ENCODE measurements at places on chromosomes 3 and 15.
A peak's percentile ranks its signal among the peaks of the same experiment; 100 is the strongest.

- no peaks in the 10 kb centered on the region for H3K36me3 ChIP-seq
- H3K27me3 ChIP-seq: no peaks in the 10 kb centered on the region
- DNase-seq: no peak
- H3K4me1 ChIP-seq: no peaks in the 10 kb centered on the region
- no peak overlapping the region for H3K4me3 ChIP-seq
Observed at GRCh38 chr15:91208371-91208770, 108.3 kb downstream of the SV2B start.

GRCh38 chr15:73922186-73923151 lies 3.8 kb upstream of the LOXL1 start:
- no peaks in the 10 kb centered on the region for H3K36me3 ChIP-seq
- H3K27ac ChIP-seq: no peak overlapping the region
- no peak for DNase-seq
- peaks cover 69% of the 10 kb centered on the region for H3K4me1 ChIP-seq
- H3K27me3 ChIP-seq: peaks cover 5% of the 10 kb centered on the region

DNA sequence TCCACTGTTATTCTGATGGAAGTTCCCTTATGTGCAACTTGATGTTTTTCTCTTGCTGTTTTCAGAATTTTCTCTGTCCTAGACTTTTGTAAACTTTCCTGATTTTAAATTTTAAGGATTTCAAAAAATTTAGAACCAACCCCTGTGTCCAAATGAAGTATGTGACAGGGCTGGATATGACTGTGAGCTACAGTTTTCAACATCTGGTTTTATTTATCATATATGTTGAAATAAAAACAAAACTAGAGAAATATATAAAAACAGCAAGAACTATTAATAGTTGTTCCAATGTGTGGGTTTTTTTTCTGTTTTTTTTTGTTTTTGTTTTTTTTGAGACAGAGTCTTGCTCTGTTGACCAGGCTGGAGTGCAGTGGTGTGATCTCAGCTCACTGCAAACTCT lies 47.4 kb upstream of the PSMD6 start:
- no peaks in the 10 kb centered on the region for H3K27me3 ChIP-seq
- no peaks in the 10 kb centered on the region for H3K4me1 ChIP-seq
- no peak overlapping the region for H3K4me3 ChIP-seq
- H3K27ac ChIP-seq: no peak overlapping the region

DNA sequence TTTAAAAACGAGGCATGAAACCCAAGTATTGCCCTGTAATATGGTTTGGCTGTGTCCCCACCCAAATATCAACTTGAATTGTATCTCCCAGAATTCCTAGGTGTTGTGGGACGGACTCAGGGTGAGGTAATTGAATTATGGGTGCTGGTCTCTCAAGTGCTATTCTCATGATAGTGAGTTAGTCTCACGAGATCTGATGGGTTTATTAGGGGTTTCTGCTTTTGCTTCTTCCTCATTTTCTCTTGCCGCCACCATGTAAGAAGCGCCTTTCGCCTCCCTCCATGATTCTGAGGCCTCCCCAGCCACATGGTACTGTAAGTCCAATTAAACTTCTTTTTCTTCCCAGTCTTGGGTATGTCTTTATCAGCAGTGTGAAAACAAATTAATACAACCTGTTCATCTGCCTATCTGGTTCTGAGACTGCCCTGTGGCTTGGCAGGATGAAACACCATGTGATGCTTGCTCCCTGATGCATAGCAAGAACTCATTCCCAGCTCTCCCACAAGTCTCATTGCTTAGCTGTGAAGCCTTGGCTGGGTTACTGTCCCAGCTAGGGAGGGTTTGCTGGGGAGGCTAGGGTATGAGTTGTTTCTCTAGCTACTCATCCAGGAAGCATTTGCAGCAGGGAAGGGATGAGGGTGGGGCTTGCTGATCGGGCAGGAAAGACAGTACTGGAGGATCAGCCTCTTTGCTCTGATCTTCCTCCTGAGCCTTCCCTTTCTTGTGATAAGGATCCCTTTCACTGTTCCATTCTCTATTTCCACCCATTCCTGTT lies 3.7 kb upstream of the SQOR start:
- peaks cover 20% of the 10 kb centered on the region for H3K4me1 ChIP-seq
- peak overlapping the region; percentile 71 for H3K27ac ChIP-seq
- no peaks in the 10 kb centered on the region for H3K36me3 ChIP-seq
- no peaks in the 10 kb centered on the region for H3K27me3 ChIP-seq

- no peaks in the 10 kb centered on the region for H3K27me3 ChIP-seq
- H3K27ac ChIP-seq: no peak overlapping the region
- H3K4me1 ChIP-seq: no peaks in the 10 kb centered on the region
- DNase-seq: no peak
- H3K36me3 ChIP-seq: no peaks in the 10 kb centered on the region
Observed at GRCh38 chr15:88267720-88268119, 11.2 kb upstream of the NTRK3 start.

GRCh38 chr3:23953523-23953922 lies 8.4 kb downstream of the NR1D2 start:
- H3K4me3 ChIP-seq: no peak overlapping the region
- H3K36me3 ChIP-seq: no peaks in the 10 kb centered on the region
- H3K27me3 ChIP-seq: no peaks in the 10 kb centered on the region
- H3K27ac ChIP-seq: no peak overlapping the region

DNA sequence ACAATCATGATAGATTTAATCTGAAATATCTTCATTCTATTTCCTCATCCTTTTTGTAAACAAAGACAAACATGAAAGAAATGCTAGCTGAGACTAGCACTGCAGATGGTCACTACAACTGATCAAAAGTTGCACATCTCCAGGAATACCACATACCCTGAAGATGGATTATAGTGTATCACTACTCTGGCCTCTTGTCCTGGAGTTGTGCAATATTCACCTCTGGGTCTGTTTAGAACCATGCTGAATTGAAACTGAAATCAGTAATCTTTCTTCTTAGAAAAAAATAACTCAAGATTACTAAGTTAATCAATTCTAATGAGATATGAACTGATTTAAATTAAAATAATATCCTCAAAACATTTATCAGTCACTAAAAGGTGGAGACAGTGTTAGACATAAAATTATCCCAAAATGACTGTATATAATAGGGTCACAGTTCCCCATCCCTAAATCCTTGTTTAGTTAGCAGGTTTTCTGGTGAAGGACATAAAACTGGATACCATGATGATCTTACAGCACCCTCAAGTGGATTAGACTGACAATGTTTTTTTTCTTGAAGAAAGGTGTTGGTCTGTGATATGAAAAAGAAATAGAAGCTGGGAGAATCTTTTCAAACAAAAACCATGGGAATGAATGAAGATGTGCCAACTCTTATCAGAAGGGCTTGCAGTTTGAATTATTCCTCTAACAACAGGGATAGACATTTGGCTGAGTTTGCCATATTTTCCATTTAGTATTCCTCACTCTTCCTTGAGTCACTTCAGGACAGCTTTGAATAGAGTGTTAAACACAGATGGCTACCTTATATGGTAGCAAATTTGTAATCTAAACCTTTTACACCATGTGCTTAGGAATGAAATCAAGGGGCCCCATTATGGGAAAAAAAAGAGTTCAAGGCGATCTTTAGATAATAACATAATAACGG lies 7.1 kb upstream of the TTC14 start:
- no peak overlapping the region for H3K4me3 ChIP-seq
- H3K27ac ChIP-seq: no peak overlapping the region

DNA sequence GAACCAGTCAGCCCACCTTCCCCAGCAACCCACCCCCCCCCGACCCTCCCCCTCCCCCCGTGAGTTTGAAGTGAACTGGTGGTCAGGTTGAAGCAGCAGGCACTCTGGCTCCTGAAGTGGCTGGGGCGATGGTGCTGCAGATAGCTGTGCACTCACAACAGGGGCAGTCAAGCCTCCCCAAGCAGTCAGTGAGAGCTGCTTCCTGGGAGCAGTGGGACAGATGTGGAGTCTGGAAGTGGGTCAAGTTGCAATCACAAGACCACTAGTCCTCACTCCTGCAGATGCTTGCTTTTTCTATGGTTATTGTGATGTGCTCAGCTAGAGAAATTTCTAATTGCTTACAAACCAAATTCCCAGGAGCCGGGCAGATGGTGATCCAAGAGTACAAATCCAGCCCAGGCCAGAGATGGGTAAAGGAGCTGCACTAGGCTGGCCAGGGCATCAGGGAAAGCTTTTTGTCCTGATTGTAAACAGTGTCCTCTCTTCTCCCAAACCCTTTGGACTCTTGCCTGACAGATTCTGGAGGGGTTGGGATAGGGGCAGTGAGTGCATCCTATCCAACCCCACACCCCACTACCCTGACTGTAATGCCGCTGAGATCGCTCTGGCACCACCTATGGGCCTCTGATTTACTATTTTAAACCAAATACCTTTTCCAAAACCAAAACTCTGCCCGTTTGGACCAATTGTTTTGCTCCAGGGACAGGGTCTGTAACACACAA lies 9.8 kb upstream of the CLPX start:
- DNase-seq: no peak
- no peak overlapping the region for H3K27ac ChIP-seq
- H3K4me1 ChIP-seq: no peaks in the 10 kb centered on the region
- H3K36me3 ChIP-seq: no peaks in the 10 kb centered on the region
- no peaks in the 10 kb centered on the region for H3K27me3 ChIP-seq

All from CD14-positive monocyte (primary cell).